ENCODE measurements at places on chromosomes 1 and 21.

DNA sequence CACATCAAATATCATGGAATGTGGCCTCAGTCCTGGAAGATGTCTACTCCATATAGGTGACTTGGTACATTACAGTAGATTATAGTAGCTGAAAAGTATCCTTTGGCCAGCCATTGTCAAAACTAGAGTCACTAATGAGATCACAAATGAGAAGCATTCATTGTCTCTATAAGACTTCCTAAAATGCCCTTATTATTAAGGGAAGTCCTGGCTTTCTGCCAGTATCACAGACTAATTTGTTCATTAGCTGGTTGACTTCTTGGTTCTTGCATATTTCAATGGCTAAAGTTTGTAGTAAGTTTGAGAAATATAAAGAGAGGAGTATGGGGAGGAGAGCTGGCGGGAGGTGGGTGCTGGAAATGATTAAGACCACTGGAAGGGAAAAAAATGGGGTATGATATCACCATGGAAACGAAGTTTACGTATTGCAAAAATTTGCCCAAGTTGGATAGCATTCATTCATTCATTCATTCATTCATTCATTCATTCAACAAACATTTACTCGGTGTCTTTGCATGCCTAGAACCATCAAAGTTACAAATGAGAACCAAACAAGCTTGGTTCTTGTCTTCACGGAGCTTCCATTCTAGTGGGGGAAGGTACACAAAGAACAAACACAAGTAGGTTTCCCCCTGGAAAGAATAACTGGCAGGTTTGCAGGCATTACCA is 11.7 kb upstream of the B3GALNT2 start:
- no peak for DNase-seq

- DNase-seq = no peak
These were observed 319.4 kb downstream of the KCNH1 start for GRCh38 chr1:210814382-210815123.

DNA sequence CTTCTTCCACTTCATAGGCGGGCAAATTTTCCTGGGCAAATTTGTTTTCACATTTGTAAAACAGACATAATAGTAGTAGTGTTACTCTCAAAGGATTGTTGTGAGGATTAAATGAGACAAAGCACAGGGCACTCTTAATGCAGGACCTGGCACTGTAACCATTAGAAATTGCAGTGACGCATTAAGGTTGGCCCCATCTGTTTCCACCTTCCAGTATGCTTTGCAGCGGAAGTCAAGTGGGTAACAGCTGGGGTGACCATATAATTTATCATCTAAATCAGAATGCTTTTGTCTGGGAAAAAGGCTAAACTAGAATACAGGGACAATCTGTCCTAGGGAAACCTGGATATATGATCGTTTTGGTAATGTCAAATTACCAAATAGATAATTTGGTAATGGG is 132.5 kb upstream of the CACHD1 start:
- no peak for DNase-seq

DNA sequence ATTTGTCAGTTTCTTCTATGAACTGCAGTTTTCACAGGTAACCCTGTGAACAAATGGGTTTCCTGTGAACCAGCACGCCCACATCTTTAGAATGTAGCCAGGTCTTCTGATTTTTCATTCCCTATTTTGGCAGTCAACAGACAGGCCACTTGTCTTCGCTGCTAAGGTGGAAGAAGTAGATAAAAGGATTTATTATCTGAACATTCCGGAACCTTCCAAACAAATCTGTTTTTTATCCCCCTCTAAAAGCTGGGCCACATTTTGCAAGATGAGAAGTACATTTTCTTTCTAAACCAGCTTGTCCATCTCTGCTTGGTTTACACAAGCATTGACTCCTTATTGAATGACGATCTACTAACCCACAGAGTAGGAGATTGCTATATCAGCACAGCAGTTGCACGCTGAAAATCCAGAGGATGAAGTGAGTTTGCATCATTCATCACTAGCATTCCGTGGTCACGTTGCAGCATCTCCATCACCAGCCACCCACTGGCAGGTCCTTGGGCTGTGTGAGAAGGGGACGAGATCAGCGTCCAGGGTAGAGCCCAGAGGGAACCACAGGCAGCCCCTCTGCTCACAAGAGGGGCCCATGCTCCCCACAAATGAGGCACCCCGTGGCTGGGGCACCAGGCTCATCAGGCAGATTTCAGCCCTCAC is 83.5 kb downstream of the TOMM20 start:
- no peak for DNase-seq

All from stimulated activated CD8-positive, alpha-beta memory T cell treated with anti-CD3 and anti-CD28 coated beads, Interleukin-4, amount 100 ng/mL, for 24 hours (primary cell).